Esophagus squamous epithelium (tissue), 5 donors: ENCODE measurements at places on chromosomes 6 and 20. TPM values are rescaled to one million over a fixed set of nuclear protein-coding genes. Genes with fewer than 3 reads are reported as not detected.

Gene ARFGEF3
- total RNA-seq: 1.0 TPM

Gene SNRPB
- total RNA-seq: 393 TPM

DNA sequence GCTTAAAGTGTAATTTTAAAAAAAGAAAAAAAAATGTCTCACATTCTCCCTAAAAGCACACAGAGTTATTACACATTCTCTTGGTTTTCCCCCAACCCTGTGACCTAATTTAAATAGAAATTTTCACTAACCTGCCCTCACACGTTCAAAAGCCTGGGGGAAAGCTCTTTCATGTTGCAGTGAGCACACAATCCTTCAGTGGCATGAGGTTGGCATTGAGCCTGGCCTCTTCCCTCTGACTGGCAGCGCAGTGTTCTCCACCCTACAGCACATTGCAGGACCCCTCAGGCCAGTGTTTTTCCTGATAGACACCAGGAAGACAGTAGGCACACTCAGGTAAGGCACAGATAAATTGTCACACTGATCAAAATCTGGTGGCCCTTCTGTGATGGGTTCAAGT is 34.1 kb downstream of the TNFRSF21 start:
- H3K4me1 ChIP-seq: peaks cover 26% of the 10 kb centered on the region
- H3K36me3 ChIP-seq: no peaks in the 10 kb centered on the region
- no peak for DNase-seq
- H3K27me3 ChIP-seq: no peaks in the 10 kb centered on the region
- H3K27ac ChIP-seq: no peak overlapping the region
- H3K4me3 ChIP-seq: no peak overlapping the region

- H3K27ac ChIP-seq: no peak overlapping the region
- no peaks in the 10 kb centered on the region for H3K4me1 ChIP-seq
- no peak overlapping the region for H3K4me3 ChIP-seq
- DNase-seq: no peak
These were observed 62.8 kb upstream of the TFB1M start for GRCh38 chr6:155377061-155377460.

- no peaks in the 10 kb centered on the region for H3K4me1 ChIP-seq
These were observed 261.5 kb downstream of the SLC24A3 start for GRCh38 chr20:19473922-19474286.

GRCh38 chr6:65760285-65760684 is 53.3 kb upstream of the EYS start:
- no peaks in the 10 kb centered on the region for H3K27me3 ChIP-seq
- H3K36me3 ChIP-seq: no peaks in the 10 kb centered on the region
- no peak overlapping the region for H3K4me3 ChIP-seq
- no peak overlapping the region for H3K27ac ChIP-seq

DNA sequence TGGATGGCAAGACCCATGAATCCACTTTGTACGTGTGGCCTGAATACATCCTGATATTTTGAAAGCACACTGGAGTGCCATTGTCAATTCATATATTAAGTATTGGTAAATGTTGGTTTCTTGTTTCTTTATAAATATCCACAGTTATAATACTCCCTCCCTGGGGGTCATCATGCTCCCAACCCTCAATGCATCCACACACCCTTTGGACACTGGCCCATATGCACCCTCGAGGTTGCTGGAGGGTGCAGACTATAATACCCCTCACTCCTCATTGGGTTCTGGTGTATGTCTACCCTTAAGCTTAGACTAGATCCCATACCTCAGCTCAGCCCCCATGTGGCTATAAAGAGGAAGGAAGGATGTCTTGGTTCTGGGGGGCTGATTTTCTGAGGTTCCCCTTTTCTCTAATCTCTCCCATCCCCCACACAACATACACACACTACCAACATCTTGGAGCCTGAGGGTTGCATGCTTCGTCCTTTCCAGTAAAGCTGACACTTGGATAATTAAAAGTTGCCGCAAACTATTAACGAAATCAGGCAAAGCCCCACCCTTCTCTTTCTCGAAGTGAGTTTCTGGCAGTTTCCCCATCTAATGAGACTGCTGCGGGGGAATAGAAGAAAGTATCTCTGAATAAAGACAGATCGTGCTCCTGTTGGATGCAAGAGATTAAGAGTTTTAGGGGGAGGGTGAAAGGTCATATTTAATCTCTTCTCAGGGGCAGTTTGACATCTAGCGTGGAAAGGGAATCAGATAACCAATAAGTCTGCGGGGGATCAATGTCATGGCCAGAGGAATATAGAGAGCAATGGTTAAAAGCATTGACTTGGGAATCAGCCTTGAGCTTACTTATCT is 7.4 kb downstream of the PIM1 start:
- DNase-seq: no peak
- H3K36me3 ChIP-seq: peaks cover 24% of the 10 kb centered on the region
- peak overlapping the region; percentile 13 for H3K27ac ChIP-seq
- H3K4me1 ChIP-seq: peaks cover 51% of the 10 kb centered on the region

GRCh38 chr20:59631751-59632540 is 27.6 kb downstream of the PHACTR3 start:
- no peak overlapping the region for H3K4me3 ChIP-seq
- H3K27me3 ChIP-seq: no peaks in the 10 kb centered on the region
- H3K4me1 ChIP-seq: no peaks in the 10 kb centered on the region
- no peaks in the 10 kb centered on the region for H3K36me3 ChIP-seq
- no peak for DNase-seq

- no peak for DNase-seq
- H3K4me1 ChIP-seq: no peaks in the 10 kb centered on the region
- H3K4me3 ChIP-seq: no peak overlapping the region
- H3K36me3 ChIP-seq: no peaks in the 10 kb centered on the region
- no peaks in the 10 kb centered on the region for H3K27me3 ChIP-seq
- H3K27ac ChIP-seq: no peak overlapping the region
These were observed 33.1 kb upstream of the CHRNA4 start for GRCh38 chr20:63394069-63394919.
